Neural progenitor cell (in vitro differentiated cells): ENCODE measurements at places on chromosomes 13 and 19. TPM values are rescaled to one million over a fixed set of nuclear protein-coding genes. Genes with fewer than 3 reads are reported as not detected.

- no peak overlapping the region for H3K27ac ChIP-seq
- H3K36me3 ChIP-seq: no peaks in the 10 kb centered on the region
- no peaks in the 10 kb centered on the region for H3K27me3 ChIP-seq
Observed at GRCh38 chr13:94344126-94344818, 135.2 kb downstream of the DCT start.

GRCh38 chr19:16452325-16452724 is 19.4 kb downstream of the EPS15L1 start:
- H3K36me3 ChIP-seq: no peaks in the 10 kb centered on the region
- no peaks in the 10 kb centered on the region for H3K27me3 ChIP-seq
- DNase-seq: no peak
- no peak overlapping the region for H3K27ac ChIP-seq

GRCh38 chr13:32153056-32153455 is 121.5 kb downstream of the FRY start:
- peak overlapping the region; percentile 13 for H3K27ac ChIP-seq
- no peaks in the 10 kb centered on the region for H3K36me3 ChIP-seq
- no peaks in the 10 kb centered on the region for H3K4me1 ChIP-seq
- H3K27me3 ChIP-seq: no peaks in the 10 kb centered on the region
- no peak overlapping the region for H3K4me3 ChIP-seq
- DNase-seq: no peak

DNA sequence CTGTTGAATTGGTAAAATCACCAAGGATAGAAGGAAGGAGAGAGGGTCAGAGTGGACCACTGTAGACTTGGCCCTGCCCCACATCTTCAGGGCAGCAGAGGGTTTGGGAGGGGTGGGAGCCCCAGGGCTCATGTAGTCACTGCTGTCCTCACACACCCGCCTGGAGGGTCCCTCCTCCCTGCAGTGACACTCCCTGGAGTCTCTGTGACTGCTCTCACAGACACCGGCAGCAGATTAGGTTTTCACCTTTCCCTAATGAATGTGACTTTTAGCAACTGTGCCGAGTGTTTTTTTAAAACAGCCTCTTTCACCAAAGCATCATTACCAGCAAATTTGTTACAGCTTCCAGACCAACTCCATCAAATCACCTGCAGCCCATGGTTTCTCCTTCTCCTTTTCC is 45.7 kb upstream of the CCNE1 start:
- DNase-seq: no peak
- H3K4me1 ChIP-seq: no peaks in the 10 kb centered on the region
- H3K27me3 ChIP-seq: no peaks in the 10 kb centered on the region
- H3K4me3 ChIP-seq: no peak overlapping the region

- peaks cover 7% of the 10 kb centered on the region for H3K4me1 ChIP-seq
- H3K27ac ChIP-seq: no peak overlapping the region
- no peaks in the 10 kb centered on the region for H3K36me3 ChIP-seq
- no peak overlapping the region for H3K4me3 ChIP-seq
- DNase-seq: no peak
- H3K27me3 ChIP-seq: no peaks in the 10 kb centered on the region
Observed at GRCh38 chr13:23644126-23644419, 73.9 kb downstream of the TNFRSF19 start.

DNA sequence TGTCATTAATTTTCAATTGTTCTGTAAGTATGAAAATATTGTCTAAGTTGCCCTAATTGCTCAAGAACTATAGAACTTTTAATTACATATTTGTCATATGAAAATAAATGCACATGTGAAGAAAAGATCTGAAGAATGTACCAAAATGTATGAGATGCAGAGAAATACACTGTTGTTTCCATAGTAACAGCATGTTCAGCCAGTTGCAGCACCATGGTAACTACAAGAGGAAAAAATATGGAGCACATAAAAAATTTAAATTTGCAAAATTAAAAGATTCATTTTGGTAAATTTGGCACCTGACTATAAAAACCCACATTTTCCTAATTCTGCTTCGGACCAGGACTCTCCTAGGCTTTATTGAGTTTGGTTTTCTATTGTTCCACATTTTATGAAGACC is 1170.0 kb upstream of the MIR17HG start:
- no peak overlapping the region for H3K27ac ChIP-seq
- H3K4me3 ChIP-seq: no peak overlapping the region
- H3K27me3 ChIP-seq: no peaks in the 10 kb centered on the region
- DNase-seq: no peak
- no peaks in the 10 kb centered on the region for H3K36me3 ChIP-seq

The CD37 gene
- not detected in 2 replicates for total RNA-seq

The HRC gene
- total RNA-seq: 0.31 TPM in 1 of 2 replicates, not detected in the other

The MADCAM1 gene
- 0.09 TPM in 1 of 2 replicates, not detected in the other for total RNA-seq
